Stimulated activated CD8-positive, alpha-beta memory T cell treated with anti-CD3 and anti-CD28 coated beads, Interleukin-7, amount 100 ng/mL, for 1 hour (primary cell): ENCODE measurements at places on chromosomes 16 and 17.

GRCh38 chr17:45841883-45842525, 2.7 kb upstream of the SPPL2C start:
- no peak for DNase-seq

- DNase-seq: no peak
These were observed at the start of gene PRAC1 for GRCh38 chr17:48722201-48722907. Gene PRAC1, minus strand, starts transcription at chr17:48722518. Its CDS starts 126 bp downstream, at chr17:48722392.

DNA sequence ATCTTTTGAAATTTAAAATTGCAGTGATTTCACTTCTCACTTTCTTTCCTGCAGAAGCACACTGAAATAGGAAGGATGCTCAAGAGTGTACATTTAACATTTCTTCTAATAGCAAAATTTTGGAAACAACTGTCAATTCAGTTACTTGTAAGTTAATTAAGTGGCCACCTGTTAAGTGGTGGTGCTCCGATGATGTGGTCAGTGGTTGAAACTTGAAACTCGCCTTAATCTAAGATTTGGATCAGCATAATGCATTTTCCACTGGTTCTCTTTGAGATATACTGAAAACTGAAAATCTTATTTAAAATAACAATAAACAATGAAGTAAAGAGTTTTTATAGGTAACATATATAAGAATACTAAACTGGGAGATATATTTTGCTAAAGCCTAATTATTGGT, 7.0 kb upstream of the MYH8 start:
- DNase-seq: no peak

DNA sequence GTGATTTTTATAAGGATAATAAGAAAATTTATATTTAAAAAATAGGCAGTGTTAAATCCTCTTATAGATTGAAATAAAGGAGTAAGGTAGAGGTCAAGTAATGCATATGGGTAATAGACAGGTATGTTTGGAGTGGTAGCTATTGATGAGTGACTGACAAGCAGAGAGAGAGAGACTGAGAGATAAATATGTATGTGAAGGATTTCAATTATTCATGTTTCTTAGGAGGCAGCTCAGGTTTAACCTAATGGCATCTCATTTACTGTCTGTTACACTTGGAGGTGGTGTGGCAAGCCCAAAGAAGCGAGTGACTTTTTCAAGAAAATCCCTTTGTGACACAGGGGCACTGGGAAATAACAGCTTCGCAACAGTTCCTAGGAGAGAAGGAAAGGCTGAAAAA, 120.2 kb downstream of the KIF2B start:
- DNase-seq: no peak

GRCh38 chr17:17525956-17526355, 29.8 kb upstream of the RASD1 start:
- no peak for DNase-seq

- no peak for DNase-seq
These were observed 27.5 kb downstream of the TMC7 start for GRCh38 chr16:19011169-19011731.

DNA sequence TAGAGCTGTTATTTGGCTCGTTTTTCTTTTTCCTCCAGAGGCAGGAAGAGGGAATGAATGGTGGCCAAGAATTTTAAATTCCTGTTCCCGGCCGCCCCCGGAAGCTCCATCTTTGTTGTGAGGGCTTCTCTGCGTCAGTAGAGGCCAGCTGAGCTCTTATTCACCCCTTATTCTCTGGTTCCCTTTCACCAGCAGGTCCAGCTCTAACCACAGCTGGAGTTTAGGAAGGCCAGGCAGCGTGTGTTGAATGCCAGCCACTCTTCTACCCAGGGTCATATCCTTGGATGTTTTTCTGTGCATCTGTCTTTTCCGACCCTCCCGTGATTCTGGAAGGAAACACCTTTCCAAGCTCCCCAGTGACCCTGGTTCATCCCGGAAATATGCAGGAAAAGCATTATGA, 570.5 kb downstream of the WWOX start:
- DNase-seq: no peak

DNA sequence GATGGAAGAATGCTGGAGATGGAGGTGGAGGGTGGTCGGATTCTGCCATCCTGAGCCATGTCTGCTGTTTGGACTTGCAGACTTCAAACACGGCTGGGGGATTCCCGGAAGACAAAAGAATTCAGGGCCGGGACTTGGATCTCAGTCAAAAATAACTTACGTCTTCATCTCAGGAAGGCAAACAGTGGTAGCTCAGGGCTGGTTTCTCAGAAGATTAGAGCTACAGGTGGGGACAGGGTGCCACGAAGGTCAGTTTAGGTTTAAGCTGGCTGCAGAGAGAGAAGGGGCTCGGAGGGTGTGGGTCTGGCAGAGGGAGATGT, 4.3 kb upstream of the RHBDL3 start:
- no peak for DNase-seq

DNA sequence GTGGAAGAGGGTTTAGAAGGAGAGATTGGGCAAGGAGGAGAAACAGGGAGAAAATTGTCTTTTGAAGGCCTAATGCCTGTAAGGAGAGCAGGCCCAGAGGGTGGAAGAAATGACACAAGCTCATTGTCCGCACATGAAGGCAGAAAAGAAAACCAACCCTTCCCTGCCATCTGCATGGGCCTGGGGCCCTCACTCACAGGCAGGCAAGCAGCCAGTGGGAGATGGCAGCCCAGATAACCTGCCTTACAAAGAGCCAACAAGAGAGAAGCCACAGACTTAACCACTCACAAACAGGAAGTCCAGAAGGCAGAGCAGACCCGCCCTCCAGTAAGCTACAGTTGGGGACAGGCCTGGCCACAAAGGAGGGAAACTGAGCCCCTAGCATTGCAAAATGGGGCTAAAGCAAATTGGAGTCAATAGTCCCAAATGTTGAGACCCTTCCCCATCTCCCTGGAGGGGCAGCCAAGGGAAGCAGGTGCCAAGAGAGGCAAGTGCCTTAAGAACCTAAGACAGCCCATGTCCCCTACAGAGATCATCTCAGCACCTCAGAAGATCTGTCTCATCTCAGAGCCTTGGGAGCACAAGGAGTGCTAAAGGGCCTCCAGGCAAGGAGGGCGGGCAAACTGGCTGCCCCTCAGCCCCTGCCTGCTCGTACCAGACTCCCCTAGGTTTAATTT, 7.3 kb upstream of the TSPOAP1 start:
- DNase-seq: no peak

DNA sequence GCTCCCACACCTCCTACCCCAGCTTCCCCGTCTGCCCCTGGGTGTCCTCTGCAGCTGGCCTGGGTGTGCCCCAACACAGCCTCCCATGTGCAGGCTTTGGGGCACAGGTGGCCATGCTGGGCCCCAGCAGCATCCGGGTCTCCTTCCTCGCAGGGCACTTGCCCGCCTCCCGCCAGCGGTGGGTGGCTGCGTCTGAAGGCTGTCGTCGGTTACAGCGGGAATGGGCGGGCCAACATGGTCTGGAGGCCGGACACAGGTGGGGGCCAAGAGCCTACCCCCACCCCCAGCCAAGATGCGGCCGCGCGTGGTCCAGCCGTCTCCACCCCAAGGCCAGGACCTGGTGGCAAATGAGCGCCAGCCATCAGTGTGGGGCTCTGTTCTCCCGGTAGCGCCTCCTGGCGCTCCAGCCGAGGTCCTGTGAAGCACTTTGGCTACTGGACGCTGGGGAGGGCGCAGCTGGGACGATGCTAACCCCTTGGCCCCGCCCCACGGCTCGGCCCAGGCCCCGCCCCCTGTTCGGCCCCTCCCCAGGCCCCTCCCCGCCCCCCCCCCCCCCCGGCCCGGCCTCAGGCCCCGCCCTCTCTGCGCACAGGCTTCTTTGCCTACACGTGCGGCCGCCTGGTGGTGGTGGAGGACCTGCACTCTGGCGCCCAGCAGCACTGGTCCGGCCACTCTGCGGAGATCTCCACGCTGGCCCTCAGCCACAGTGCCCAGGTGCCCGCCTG, 7.3 kb upstream of the RHOT2 start:
- no peak for DNase-seq
